ENCODE measurements at places on chromosomes 6 and 20.

- no peak for DNase-seq
Observed at GRCh38 chr6:41325446-41326066, 9.9 kb upstream of the NCR2 start.

DNA sequence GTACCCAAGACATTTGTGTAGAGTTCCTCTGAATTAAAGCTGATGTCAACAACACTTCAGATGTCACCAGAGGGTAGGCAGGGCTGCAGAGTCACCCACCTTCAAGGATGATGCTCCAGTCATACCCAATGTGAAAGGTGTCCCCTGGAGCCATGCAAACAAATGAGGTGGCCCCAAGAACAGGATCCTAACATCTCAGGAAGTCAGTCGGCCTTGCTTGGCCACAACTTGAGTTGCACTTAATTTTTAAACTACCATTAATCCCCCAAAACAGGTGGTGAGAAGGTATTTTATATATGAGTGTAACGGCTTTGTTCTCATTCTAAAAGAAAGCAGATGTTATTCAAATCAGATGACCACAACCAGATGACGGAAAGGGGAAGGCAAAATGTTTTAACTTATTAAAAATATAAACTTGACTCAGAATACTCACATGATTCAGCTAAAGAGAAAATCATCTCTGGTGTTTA, 21.1 kb upstream of the SERPINB1 start:
- DNase-seq: peak; percentile 72

DNA sequence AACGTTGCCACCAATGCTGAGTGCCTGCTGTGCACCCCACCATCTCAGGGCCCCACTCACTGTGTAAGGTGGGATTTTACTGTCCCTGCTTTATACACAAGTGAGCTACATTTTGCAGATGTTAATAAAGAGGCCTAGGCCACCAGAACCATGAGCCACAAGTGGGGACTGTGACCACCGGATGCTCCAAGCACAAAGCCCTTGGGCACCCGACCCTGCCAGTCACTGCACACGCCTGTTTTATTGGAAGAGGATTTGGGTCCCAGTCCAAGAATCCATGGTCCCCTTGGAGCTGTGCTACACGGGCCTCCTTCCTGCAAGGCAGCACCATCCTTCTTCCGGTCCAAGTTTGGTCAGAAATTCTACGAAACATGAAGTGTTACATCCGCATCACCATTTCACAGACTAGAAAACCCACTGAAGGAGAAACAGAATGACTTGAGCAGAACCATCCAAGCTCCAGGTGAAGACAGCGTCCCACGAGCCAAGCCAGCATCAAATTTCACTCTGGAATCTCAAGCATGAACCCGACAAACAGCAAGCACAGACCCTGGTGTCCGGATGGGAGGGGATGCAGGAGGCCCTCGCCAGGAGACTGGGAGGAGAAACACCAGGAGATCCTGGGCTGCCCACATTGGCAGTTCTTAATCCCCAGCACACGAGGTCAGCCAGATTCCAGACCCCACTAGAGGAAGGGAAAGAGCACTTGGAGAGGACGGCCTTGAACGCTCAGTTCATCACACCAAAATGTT, 226.9 kb downstream of the DLL1 start:
- no peak for DNase-seq

DNA sequence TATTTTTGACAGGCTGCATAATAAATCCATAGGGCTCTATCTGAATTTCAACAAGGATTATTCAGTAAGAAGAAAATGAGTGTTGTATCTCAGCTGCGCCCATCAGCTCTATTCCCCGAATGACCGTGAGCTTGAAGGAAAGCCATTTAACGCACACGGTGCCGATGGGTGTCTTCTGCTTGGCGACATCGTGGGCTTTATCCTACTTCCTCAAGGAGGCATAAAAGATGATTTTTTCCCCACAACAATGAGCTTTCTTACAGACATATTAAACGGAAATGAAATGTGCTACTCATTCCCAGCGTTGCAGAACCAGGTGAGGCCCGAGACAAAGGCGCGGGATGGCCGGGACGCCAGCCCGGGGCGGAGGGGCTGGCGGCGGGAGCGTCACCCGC, 710 bp downstream of the DYNLT1 start:
- DNase-seq: no peak

GRCh38 chr6:142313284-142313683, 11.5 kb downstream of the ADGRG6 start:
- DNase-seq: peak; percentile 25

DNA sequence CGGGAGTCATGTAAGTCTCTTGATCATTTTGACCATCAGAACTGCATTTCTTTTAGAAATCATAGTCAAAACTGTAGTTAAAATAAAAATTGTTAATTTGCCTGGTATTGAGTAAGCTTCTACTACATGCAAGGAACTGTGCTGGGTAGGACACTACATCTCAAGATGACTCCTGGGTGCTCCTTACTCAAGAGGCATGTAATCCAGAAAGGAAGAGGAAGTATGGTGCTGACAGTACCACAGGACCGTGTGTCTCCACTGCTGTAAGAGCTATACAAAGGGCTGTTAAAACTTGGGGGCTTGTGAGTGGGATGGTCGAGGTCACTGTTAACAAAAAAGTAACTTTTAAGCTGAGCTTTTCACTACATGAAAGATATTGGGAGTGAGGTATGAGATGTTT, 508.3 kb upstream of the SOX4 start:
- peak; percentile 35 for DNase-seq

DNA sequence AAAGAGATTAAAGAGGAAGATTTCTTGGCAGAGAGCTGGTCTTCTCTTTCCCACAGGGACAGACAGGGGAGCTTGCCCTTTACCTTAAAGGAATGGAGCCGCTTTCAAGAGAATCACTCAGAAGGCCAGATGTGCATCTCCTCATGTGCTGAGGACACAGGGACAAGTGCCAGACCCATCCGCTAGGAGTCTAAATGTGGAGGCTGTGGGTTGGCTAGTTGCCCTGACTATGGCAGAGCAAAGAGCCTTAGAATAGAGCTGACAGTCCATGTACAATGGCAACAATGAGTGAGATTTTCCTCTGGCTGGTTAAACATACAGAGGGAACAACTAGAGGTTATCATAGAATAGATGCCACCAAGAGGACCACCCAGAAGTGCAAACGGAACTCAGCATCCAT, 7.3 kb upstream of the DOK5 start:
- DNase-seq: no peak

DNA sequence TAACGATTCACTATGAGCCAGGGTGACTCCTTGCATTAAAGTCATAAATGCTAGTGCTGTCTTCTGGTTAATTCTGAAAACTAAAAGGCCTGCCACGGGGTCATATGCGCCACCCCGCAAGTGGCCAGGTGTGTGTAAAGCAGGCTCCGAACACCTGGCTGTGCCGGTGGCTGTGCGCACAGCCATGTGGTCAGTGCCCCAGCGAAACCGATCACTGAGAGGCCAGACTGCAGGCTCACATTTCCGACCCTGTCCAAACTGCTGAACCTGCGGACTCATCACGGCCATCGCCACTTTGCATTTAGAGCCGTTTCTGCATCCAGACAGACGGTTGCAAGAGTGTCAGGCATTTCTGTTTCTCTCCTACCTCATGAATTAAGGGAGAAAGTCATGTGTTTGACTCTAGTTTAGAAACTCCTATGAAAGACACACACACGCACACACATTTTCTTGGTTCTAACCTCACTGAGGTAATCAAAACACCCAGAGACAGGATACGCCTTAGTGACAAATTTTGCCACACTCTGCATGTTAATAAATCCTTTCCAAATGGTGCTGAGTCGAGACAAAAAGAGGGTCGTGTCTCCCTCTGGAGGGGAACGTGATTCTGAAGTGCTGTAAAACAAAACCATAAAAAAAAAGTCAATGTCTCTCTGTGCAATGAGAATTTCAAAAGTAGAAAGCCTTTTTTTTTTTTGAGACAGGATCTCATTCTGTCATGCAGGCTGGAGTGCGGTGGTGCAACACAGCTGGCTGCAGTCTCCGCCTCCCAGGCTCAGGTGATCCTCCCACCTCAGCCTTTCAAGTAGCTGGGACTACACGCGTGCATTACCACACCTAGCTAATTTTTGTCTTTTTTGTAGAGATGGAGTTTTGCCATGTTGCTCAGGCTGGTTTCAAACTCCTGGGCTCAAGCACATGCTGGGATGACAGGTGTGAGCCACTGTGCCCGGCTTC, 31.0 kb upstream of the TCFL5 start:
- DNase-seq: no peak

- no peak for DNase-seq
Observed at GRCh38 chr6:4611429-4612129, 164.6 kb upstream of the CDYL start.

DNA sequence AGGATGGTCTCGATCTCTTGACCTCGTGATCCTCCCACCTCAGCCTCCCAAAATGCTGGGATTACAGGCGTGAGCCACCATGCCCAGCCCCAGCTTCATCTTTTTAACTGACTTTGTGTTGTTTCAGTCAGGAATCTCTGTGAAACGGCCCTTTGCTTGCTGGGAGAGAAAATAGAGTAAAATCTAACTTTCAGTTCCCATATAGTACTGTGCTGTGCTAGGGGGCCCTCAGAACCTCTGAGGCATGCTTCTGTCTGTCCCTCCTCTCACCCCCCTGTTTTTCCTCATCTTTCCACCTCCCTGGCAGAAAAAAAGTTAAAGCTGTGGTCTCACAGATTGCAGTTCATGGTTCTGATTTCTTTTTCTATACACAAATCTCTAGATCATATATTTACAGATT, 48.4 kb downstream of the LRP11 start:
- DNase-seq: no peak

DNA sequence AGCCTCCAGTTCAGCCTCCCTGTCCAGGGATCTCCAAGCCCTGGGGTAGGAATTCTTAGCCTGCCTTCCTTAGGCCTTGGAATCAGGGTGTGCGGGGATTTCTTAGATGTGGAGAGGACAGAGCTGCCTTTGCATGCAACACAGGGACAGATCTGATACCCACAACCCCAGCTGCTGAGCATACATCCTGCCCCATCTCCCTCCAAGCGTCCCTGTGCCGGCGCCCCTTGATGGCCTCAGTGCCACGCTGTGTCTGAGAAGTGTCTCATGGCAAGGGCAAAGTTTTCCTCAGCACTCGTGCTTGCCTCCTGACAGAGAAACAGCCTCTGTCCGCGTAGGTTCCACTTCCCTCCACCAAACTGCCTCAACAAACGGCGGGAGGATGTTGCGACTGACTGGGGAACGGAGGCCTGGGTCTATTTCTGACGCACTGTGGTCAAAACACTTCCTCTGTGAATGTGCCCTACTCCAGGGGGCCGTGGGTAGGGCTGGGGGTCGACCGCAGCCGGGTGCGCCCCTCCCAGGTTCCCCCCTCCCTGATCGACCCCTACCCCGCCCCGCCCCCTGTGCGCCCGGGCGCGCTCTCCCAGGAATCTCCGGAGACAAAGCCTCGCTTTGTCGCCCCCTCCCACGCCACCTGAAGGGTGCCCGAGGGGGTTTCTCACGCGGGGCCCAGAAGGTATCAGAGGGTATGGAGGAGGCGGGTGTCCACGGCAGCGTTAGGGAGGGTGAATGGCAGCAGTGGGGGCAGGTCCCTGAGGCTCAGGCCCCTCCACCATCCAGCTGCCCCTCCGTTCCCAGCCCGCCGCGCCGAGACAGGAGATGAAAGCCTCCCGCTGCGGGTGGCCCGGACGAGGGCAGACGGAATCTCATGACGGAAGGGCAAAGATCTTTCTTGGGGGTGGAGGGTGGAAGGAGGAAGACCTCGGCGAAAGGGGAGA, 806 bp downstream of the MICAL1 start:
- peak; percentile 81 for DNase-seq

GRCh38 chr6:27866357-27867050, 45.7 kb downstream of the OR2B2 start:
- peak; percentile 80 for DNase-seq

GRCh38 chr6:156534594-156534993, 242.6 kb upstream of the ARID1B start:
- no peak for DNase-seq

DNA sequence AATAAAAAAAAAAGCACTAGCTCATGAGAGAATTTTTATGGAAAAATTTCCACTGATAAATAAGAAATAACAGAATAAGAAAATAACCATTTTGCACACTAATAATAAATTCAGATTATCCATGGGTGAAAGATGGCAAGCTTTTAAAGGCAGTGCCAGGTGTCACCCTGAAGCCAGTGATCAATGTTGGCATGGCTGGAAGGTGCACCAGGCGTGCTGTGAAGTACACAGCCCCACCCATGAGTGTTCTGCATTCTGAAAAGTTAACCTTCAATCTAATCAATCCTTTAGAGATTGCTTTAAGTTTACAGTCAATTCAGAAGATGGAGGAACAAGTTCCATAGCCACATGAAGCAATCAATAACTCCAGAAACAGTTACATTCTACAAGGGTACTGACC, 284.4 kb downstream of the C6orf118 start:
- DNase-seq: no peak

GRCh38 chr6:132887204-132887603, 72.8 kb downstream of the RPS12 start:
- no peak for DNase-seq

GRCh38 chr6:104958178-104959025, 1.5 kb downstream of the LIN28B start:
- no peak for DNase-seq

DNA sequence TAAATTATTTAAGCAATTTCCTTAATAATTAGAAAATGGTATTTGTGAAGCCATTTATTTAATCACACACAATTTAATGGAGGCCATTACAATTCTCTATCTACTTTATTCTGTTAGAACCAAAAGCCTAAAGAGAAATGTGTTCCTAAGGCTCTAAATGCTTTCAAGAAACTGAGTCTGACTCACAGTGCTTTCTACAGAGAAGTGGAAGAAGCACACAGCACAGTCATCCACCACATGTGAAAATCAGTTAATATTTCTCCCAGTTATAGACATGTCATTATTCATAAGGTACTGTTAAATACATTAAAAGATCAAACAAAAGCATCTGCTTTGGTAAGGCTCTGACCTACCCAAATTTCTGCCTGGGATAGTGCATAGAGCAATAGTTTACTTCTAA, 214.4 kb downstream of the ALDH8A1 start:
- peak; percentile 74 for DNase-seq

- DNase-seq: peak; percentile 49
Observed at GRCh38 chr6:157107915-157108651, 215.2 kb downstream of the TMEM242 start.

DNA sequence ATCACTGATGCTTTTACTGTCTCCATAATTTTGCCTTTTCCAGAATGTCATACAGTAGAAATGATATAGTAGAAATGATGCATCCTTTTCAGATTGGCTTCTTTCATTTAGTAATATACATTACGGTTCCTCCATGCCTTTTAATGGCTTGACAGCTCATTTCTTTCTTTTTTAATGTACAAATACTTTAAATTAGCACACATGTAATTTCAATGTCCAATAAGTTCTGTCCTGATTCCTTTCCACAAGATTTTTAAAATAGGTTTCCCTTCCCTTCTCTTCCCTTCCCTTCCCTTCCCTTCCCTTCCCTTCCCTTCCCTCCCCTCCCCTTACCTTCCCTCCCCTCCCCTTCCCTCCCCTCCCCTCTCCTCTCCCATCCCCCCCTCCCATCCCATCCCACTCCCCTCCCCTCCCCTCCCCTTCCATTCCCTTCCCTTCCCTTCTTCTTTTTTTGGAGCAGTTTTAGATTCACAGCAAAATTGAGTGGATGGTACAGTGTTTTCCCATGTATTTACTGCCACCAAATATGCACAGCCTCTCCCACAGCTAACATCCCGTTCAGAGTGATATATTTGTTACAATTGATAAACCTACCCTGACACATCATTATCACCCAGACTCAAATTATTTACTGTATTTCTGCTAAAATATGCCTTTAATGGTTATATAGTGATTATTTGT, 398.8 kb downstream of the RNF144B start:
- DNase-seq: no peak

- no peak for DNase-seq
Observed at GRCh38 chr6:138486249-138487101, 12.8 kb downstream of the NHSL1 start.

GRCh38 chr6:100484474-100484873, 19.8 kb upstream of the SIM1 start:
- DNase-seq: no peak

- peak; percentile 96 for DNase-seq
Observed at GRCh38 chr6:156719720-156720563, 57.2 kb upstream of the ARID1B start.

All from suppressor macrophage treated with lipopolysaccharide for 1 hour (primary cell).